ENCODE measurements at places on chromosomes 5 and 9.

GRCh38 chr9:114311571-114312512, 11.1 kb upstream of the ORM1 start:
- no peak for DNase-seq

GRCh38 chr5:104573949-104574709, 1011.5 kb upstream of the NUDT12 start:
- no peak for DNase-seq

DNA sequence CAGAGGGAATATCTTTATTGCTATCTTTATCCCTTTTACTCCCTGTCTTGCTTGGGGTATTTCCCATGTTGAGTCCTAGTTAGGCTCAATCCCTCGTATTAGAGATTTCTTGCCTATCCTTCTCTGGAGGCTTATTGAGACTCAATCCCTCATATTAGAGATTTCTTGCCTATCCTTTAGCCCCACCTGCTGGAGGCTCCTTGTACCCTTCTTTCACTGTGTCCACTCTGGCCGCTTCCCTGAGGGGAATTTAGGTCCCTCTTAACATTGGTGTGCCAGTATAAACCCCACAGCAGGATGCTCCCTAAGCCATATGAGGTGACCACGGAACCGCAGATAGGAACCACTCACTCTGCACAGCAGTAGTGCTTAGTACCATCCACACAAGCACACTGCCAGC, 110.7 kb upstream of the MAMDC2 start:
- DNase-seq, result no peak

GRCh38 chr9:83956436-83957247, 23.4 kb downstream of the HNRNPK start:
- DNase-seq, result no peak

- no peak for DNase-seq
Measured at GRCh38 chr5:61023131-61023530, 78.1 kb downstream of the NDUFAF2 start.

DNA sequence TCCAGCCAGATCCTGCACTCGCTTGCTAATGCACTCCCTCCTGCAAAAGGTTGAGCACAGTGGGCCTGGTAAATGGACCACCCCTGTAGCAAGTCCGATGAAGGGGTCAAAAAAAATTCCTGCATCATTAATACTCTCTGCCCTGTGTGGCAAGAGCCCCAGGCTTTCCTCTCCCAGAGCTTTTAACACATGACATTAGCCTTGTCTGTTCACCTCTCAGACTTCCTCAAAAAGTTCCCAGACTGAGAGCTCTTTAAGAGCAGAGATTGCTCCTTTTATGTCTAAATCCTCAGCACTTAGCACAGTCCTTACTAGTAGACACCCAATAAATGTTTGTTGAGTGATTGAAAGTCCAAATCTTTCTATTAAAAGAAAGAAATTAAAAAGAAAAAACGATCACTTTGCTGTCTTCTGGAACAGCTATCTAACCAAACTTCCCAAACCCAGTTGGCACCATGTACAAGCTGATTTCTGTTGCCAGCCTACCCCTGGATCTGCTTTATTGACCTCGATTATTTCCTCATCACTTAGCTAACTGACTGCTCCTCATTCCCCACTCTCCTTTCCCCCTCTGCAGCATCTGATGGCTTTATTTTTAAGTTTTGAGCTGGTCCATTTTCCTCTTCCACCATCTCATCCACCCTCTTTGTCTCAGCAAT, 209.8 kb downstream of the ENC1 start:
- no peak for DNase-seq

DNA sequence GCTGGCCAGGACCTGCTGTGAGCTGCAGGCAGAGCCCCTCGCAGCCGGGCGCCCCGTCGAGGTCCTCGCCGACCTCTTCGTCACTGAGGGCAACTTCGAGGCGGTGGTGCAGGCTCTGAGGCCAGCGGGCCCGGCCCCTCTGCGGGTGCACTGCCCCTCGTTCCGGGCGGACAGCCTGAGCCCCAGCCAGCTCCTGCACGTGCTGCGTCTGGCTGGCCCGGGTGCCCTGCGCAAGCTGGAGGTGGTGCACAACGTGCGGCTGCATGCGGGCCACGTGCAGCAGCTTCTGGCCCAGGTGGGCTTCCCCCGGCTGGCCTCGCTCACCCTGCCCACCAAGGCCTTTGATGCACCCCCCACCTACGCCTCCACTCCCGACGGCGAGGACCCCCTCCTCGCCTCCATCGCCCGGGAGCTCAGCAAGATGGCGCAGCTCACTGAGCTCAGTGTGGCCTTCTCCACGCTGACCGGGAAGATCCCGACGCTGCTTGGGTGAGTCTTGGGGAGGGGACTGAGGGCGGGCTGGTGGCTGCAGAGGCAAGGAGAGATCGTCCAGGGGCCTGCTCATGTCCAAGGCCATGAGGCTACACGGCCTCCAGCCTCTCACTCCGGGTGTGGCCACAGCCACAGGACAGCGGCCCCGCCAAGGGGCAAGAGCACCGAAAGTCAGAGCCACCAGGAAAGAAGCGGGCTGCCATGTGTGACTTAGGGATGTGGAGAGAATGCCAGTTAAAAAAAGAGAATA, 825 bp downstream of the LRRC14B start:
- no peak for DNase-seq

Measured in NCI-H2081 treated with DMSO at 0.1 percent for 48 hours (cell line).